ENCODE measurements at places on chromosomes 4 and X.

- no peak for DNase-seq
Observed at GRCh38 chr4:113407409-113407808, 354.1 kb downstream of the CAMK2D start.

DNA sequence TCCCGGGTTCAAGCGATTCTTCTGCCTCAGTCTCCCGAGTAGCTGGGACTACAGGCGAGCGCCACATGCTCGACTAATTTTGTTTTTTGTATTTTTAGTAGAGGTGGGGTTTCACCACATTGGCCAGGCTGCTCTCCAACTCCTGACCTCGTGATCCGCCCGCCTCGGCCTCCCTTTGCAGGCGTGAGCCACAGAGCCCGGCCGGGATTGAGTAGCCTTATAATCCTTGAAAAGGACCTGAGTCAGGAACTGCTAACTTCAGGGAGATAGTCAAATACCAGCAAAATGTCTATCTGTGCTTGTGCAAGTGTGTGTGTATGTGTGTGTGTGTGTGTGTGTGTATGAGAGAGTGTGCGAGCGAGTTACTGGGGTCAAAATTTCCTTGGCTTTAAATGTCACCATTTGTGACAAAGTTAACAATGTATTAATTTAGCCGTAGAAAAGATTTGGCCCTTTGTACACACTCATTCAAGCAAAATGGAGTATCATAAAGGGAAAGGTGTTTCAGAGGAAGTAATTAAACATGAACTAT, 1.8 kb upstream of the KDM6A start:
- no peak for DNase-seq

DNA sequence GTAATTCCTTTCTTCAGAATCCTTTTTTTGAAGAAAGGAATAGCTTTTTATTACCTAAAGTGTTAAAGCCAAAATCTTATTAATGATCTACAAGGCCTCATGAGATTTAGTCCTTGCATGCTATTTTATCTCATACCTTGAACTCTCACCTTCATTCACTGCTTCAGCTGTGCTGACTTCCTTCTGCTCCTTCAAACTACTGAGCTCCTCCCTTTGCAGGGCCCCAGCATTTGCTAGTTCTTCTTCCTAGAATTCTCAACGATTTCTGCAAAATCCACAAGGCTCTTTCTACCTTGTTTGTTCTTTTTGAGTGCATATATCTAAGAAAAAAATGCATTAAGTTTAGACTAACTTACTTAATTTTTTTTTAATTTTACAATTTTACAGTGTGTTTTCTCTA, 619.5 kb downstream of the EPHA5 start:
- DNase-seq, result no peak

DNA sequence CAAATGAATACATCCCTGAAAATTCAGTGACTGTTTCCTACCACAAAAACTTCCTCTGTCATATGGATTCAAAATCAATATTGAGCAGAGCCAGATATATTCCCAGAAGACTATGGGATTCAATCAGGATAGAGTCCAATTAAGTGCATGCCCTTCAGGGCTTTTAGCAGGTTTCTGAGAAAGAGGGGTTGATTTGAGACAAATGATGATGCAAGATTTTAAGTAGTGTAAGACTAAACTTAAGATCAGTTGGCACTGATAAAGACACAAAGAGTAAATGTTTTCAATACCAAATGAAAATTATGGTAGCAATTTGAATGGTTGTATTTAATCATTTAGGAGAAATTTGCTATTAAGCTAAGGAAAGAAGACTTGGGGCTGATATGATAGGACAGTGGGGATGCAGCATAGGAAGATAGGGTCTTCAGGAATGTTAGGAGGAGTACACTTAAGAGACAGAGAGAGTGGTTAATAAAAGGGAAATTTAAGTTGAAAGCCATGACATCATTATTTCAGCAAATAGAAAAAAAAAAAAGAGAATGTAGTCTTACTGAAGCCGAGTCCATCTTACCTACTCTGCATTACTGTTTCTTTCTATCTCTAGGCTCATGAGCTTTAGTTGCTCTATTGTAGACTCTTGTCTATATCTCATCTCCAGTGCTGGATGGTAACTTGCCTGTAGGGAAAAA, 32.0 kb upstream of the XK start:
- no peak for DNase-seq

DNA sequence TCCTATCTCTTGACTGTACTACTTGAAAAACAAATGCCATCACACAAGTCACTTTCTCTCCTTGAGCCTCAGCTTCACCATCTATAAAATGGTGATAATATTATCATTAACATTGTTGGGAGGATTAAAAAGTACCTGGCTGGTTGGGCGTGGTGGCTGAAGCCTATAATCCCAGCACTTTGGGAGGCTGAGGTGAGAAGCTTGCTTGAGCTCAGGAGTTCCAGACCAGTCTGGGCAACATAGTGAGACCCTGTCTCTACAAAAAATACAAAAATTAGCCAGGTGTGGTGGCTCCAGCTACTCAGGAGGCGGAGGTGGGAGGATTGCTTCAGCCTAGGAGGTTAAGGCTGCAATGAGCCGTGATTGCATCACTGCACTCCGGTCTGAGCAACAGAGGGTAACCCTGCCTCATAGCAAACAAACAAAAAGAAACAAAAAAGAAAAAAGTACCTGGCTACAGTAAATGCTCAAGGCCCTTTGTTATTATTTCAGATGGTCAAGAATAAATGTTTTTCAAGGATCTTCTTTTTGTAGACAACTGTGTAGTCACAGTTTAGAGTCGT, 120.3 kb downstream of the CHRNA9 start:
- DNase-seq, result no peak

- DNase-seq, result no peak
Observed at GRCh38 chrX:68443155-68443868, 10.0 kb upstream of the OPHN1 start.

DNA sequence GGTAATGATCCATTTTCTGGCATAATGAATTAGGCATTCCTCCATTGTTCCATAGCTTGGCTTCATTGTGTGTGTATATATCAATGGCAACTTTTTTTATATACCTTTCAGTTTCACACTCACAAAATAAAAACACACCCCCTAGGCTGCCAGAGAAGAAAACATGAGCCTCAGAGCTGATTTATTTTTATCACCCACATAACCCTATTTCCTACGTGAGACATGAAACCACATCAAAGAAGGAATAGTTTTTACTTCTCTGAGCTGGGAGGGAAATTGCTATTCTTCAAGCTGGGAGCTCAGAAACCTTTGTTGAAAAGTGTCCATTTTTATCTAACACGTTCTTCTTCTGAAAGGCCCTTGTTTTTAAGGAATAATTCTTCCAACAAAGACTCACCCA, 126.7 kb upstream of the RAI2 start:
- no peak for DNase-seq

DNA sequence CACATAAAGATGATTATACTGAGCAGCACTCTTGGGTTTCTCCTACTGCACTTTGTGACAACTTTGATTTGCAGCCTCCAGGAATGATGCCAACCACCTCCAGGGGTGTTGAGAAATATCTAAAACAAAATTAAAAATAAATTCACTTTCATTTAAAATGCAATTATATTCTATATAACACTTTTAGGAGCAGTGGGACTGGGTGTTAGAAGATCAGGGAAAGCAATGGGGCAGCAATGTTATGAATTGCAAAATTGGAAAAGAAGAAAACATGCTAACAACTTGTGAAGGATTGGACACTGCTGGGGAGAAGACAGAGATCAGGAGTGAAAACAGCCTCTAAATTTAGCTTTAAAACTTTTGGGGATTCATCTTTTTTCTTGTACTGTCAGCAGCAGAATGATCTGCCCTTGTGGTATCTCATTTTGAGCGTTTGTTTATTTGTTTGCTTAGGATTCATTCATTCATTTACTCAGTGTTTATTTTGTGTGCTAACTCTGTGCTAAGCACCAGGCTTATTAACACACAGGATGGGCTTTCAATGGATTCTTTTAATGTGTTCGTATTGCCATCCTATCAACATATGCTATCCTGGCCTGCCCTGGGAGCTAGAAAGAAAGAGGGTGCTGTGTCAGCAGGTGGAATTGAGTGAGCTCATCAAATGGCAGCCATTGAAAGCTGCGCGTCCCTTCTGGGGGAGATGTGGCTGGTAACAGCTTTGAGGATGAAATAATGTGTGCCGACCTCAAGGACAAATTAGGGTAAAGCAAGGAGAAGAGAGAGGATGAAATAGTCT, 96.5 kb downstream of the FRMPD4 start:
- no peak for DNase-seq

DNA sequence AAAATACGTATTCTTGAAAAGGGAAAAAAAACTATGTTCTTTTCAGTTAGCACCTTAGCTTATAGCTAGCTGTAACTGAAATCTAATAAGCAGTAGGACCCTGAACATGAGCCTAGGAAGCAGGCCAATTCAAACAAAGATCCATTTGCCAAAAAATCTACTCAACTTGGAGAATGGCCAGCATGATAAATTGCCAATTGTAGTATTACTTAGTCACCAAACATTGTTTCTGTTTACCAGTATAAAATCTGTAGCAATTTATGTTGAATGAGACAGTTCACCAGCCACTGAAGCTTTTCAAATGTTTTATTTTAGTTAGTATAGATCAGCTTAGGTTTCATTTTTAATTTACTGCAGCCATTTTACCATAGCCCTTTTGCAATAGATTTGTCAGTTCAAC, 323.6 kb upstream of the DIPK2B start:
- no peak for DNase-seq

DNA sequence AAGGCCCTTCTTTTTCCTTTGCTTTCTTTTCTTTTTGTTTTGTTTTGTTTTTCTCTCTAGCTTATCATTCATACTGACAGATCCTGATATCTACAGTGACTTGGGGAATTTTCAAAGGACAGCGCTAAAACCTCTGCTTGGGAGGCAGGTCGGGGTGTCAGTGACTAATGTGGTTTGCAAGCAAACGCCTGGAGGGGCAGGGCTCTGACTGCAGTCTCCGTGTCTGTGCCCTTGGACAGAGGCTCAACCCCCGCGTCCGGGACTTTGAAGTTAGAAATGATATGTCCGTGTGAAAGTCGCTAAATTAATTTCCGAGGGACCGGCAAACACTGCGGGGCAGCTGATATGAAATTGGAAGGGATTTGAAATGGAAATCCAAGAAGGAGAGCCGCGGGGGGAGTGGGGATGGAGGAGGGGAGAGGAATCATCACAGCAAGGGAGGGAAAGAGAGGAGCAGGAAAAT, 312.4 kb downstream of the DHRSX start:
- no peak for DNase-seq

DNA sequence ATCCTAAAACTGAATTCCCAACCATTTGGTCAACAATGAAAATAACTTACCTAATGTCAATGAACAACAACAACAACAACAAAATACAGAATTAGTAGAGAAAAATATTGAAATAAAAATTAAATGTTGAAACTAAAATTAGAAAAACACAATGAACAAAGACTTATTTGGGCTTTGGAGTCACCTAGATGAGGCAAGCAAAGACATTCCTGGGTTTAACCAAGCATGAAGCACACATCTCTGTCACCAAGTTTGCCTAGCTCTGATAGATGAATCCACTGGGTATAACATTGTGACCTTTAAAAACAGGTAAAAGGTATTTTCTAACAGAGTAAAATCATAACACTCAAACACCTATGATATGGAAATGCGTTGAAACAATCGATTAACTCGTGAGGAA, 13.2 kb upstream of the SYTL5 start:
- DNase-seq, result no peak

DNA sequence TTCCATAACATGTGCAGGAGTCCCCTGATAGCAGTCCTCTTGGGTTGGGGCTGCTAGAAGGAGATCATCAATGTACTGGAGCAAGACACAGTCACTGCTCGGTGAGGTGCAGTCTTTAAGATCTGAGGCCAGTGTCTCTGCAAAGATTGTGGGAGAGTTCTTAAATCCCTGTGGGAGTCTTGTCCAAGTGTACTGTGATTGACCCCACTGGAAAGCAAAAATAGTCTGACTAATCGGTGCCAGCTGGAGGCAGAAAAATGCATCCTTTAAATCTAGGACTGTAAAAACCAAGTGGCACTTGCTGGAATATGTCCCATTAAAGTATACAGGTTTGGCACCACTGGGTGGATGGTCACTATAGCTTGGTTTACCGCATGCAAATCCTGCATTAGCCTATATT, 31.1 kb downstream of the SULT1E1 start:
- DNase-seq, result no peak

GRCh38 chr4:109723110-109723509, 6.8 kb downstream of the PLA2G12A start:
- DNase-seq, result no peak

- no peak for DNase-seq
Observed at GRCh38 chr4:54581807-54582206, 76.0 kb upstream of the KIT start.

DNA sequence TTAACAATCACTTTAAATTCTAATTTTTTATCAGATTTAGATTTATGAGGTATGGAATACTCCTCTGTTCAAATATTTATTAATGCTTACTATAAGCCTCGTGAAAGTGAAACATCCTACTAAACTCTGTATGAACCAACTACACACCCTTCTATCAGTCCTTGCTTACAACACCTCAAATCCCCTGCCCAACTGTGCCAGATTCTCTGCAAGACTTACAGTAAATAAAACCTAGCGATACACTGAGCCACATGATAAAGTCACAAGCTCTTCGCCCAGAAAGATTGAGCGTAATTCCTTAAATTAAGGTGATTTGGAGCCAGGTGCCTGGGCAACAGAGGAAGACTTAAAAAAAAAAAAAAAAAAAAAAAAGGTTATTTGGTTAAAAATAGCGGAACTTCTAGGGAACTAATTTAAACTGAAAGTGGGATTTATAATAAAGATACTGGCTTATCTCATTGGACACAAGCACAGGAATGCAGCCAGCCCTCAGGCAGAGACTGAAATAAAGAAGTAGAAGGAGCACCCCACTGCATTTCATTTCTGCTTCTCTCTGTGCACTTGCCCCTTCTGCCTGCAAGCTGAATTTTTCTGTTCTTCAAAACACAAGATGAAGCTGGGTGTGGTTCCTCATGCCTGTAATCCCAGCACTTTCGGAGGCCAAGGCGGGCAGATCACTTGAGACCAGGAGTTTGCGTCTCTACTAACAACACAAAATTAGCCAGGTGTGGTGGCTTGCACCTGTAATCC, 17.5 kb upstream of the C4orf36 start:
- DNase-seq, result no peak

GRCh38 chr4:73419106-73420038, 15.3 kb downstream of the ALB start:
- no peak for DNase-seq

DNA sequence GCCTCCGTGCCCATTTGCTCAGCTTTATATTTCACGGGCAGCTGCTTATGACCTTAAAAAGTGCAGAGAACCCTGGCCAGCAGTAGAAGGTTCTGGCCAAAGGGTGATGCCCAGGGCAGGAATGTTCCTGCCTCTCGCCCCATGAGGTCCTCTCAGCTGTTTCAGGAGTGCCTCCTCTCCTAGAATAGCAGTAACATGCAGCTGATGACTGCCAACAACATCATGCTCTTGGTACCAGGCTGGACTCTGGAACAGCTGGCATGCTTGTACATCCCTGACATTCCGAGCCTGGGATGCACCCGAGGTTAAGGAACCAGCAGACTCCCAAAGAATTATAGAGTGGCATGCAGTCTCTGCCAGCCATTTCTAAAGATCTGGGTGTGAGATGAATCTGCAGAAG, 11.7 kb upstream of the TENM3 start:
- no peak for DNase-seq
